ENCODE measurements at places on chromosomes 1 and 21.

GRCh38 chr1:4696161-4696745 is 41.8 kb downstream of the AJAP1 start:
- no peak for DNase-seq

GRCh38 chr1:178916448-178917174 is 45.7 kb upstream of the ANGPTL1 start:
- no peak for DNase-seq

- no peak for DNase-seq
Measured at GRCh38 chr21:44888581-44889550, 15.4 kb upstream of the PTTG1IP start.

DNA sequence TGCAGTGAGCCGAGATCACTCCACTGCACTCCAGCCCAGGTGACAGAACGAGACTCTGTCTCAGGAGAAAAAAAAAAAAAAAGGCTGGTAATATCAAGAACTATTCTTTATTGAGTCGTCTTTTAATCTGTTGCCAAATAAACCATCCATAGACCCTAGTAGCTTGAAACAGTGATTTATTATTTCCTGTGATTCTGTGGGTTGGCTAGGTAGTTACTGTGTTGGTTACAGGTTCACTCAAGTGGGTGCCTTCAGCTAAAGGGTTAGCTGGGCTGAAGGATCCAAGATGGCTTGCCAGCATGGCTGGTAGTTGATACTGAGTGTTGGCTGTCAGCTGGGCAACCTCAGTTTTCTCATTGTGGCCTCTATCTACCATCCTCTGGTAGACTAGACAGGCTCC is 9.2 kb downstream of the TLCD4 start:
- no peak for DNase-seq

DNA sequence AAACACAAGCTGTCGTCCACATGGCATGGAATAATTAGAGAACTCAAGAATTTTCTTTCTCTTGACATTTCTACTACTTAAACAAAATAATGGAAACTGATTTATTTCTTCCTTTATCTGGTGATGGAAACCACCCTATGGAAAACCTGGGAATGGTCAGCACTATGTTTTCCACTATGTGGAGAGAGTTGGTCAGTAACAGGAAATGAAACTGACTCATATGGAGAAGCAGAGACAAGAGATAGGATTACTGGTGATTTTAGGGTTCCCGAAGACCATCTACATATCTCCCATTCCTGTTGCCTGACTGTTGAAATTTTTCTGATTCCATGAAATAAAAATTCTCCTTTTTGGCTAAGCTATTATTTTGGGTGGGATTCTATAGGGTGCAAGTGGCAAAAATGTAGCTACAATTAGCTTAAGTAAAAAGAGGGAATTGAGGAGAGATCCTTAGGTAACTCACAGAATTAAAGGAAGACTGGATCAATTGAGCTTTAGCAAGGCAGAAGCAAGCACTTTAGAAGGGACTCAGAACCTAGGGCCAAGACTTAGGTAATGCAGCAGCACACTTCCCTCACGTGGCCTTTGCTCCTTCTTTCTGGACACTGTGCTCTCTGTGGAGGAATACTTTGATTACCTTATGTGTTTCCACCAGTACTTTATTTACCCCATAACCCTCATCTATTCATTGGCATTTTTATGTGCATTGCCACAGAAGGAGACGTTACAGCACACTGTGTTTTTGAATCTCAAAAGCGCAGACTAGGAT is 89.6 kb downstream of the LEPR start:
- DNase-seq = peak; percentile 89

GRCh38 chr1:36605942-36606640 is 123.4 kb upstream of the CSF3R start:
- DNase-seq = no peak

DNA sequence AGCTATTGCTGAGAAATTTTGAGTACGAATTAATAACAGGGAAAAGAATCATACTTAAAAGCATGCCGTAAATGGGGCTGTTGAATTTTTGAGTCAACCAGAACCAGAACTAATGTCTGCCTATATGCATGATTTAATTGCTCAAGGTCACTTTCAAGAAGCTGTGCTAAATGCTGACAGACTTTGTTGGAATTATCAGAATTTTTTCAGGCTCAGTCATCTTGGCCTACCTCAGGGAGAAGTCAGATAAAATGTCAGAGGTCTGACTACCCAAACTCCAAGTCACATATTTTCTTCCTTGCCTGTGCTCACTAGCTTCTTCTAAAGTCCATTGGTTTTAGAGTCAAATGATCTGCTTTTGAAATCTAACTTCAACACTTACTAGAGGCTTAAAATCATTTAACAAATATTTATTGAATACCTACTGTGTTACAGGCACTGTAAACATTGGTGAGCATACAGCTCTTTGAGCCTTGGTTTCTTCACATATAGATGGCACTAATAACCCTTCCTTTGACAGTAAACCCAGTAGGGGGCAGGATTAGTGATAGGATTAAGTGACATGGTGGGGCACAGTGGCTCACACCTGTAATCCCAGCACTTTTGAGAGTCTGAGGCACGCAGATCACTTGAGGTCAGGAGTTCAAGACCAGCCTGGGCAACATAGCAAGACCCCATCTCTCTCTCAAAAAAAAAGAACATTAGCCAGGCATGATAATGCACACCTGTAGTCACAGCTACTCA is 121.2 kb upstream of the SLC44A3 start:
- peak; percentile 76 for DNase-seq

DNA sequence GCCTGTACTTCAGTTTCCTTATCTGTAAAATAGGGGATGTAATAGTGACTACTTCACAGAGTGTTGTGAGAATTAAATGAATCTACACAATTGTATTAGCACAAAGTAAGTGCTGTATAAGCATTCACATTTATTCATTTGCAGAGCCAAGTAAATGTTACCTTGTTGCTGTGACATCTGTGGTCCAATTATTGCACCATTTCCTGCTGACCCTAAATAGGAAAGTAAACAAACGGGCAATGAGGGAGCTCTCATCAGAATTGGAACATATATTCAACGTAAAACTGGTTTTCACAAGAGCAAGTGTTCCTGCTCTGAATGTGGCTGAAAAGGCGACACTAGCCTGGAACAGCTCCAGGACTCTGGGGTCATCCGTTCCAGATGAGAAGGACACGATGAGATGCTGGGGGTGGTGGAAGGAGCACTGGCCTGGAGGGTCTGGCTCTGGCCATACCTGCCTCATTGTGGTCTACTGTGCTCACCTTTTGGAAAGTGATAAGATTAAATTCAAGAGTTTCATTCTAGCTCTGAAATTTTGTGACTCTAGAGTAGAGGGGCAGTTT is 34.5 kb downstream of the PROX1 start:
- no peak for DNase-seq

- DNase-seq = no peak
Measured at GRCh38 chr1:160412028-160412362, 11.6 kb downstream of the VANGL2 start.

GRCh38 chr1:34532113-34532512 is 222.7 kb upstream of the GJB5 start:
- no peak for DNase-seq

- peak; percentile 83 for DNase-seq
Measured at GRCh38 chr1:156727926-156728598, at the start of gene METTL25B. METTL25B (plus strand) TSS chr1:156728469; CDS start chr1:156729105, 636 bp downstream.

- DNase-seq = no peak
Measured at GRCh38 chr1:241551759-241552638, 19.8 kb downstream of the KMO start.

- no peak for DNase-seq
Measured at GRCh38 chr1:94257444-94257843, 20.1 kb upstream of the ARHGAP29 start.

GRCh38 chr1:215064327-215064726 is 18.2 kb upstream of the KCNK2 start:
- DNase-seq = no peak

DNA sequence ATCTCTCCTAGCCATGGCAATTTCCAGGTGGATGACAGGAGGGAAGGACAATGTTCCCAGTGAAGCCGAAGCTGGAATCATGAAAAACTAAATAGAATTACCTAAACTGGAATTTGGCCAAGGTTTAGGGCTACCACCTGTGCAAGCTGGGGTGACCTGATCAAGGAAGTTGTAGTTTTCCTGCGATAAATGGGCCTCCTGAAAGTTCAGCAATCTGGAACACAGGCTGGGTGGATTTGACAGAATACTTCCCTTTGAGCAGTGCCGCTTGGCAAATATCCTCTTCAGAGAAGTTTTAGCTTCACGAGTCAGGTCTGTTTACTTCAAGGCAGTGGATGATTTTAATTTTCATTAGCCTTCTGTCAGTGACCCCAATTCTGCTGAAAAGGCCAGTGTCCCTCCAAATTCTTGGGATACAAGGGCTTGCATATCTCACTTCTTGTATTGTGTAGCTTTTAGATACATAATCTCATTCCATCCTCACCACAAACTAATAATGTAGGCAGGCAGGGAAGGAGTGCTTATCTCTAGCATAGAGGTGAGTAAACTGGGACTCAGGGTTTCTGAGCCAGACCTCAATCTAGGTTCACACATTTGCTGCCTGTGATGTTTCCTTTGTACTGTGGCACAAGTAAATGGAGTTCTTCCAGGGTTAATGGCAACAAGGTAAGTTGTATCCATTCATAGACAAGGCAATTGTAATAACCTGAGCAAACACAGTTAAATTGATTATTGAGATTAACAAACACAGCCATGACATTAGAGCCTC is 349.4 kb downstream of the NUF2 start:
- no peak for DNase-seq

- no peak for DNase-seq
Measured at GRCh38 chr21:20404915-20405314, 593.3 kb upstream of the NCAM2 start.

DNA sequence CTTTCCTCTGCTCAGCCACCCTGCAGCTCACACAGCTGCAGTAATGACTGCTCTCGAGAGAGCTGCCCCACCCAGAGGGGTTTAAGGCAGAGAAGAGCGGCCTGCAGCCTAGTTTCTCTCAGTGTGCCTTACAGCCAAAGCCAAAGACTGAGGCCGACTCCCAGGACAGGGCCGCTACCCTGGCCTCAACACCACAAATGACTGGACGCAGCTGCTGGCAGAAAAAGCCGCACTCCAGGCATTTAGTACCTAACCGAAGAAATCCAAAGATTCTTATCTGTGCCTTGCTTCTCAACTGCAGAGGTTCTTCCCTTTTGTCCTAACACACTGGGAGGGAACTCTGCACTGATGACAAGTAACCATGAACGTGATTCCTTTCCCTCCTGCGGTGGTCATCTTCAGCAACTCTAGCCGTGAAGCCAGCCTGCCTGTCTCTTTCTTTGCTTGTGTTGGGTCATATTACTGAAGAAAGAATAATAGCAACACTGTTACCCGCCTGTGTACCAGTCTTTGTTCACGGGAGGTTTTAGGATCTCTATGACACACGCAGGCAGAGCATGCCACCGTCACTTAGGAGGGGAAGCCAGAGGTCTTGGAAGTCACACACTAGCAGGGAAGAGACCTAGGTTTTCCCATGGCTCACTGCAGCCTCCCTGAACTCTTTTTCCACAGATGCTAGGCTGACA is 202.7 kb downstream of the RHOU start:
- DNase-seq = no peak

DNA sequence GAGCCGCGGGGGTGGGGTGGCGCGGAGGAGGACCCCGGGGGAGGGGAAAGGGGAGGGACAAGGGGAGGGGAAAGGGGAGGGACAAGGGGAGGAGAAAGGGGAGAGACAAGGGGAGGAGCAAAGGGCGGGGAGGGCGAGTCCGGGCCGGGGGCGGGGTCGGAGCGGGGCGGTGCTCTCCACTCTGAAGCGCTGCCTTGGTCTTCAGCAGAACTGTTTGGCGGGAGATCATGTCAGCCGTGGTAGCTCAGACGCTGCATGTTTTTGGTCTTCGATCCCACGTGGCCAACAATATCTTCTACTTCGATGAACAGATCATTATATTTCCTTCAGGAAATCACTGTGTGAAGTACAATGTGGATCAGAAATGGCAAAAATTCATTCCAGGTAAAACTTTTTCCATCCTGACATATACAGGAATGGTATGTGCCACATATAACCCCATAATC is 420 bp downstream of the CFAP57 start:
- DNase-seq = peak; percentile 89

DNA sequence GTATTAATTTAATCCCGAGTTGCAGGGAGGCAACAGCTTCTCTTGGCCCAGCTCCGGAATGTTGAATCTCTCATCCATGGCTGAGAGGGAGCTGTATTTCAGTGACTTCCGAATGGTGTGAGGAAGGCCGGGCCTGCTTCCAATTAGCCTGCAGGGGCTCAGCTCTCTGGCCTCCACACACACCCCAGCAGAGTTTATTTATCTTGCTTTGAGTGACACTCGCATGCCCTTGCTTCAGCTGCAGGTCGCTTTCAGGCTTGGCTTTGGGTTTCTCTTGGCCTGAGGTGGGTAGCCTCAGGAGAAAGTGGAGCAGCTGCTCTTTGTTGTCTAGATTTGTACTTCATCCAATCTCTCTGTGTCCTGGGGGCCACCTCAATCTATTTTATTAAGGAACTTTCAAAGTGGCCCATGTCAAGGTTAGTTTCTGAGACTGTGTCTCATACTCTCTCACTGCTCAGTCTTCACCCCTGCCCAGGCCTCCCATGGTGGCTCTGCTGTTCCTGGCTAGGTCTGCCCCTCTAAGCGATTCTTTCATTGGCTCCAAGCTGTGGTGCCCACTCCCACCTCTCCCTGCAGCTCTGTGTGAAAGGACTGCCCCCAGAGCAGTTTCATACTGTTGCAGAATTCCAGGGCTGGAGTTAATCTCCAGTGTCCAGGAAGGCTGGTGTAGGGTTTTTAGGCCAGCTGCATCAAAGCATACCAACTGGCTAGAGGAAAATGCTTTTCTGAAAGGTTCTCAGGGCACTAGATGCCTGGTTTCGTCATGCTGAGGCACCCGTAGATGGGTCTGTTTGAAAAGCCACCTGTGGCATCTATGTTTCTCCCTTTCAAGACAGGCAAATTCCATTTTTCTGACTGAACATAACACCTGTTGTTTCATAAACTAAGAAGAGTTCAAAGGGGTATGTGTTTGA is 153.5 kb downstream of the PLXNA2 start:
- peak; percentile 64 for DNase-seq

GRCh38 chr1:155504207-155504606 is 58.4 kb downstream of the ASH1L start:
- peak; percentile 17 for DNase-seq

- no peak for DNase-seq
Measured at GRCh38 chr1:185267301-185267700, 49.7 kb downstream of the IVNS1ABP start.

Measured in fibroblast of skin of back (primary cell).